ENCODE measurements at places on chromosomes 5 and 9.

GRCh38 chr5:101977729-101978345 is 318.2 kb downstream of the SLCO4C1 start:
- no peak for DNase-seq
- no peak overlapping the region for H3K27ac ChIP-seq
- no peaks in the 10 kb centered on the region for H3K36me3 ChIP-seq
- no peak overlapping the region for H3K4me3 ChIP-seq
- H3K4me1 ChIP-seq = no peaks in the 10 kb centered on the region

DNA sequence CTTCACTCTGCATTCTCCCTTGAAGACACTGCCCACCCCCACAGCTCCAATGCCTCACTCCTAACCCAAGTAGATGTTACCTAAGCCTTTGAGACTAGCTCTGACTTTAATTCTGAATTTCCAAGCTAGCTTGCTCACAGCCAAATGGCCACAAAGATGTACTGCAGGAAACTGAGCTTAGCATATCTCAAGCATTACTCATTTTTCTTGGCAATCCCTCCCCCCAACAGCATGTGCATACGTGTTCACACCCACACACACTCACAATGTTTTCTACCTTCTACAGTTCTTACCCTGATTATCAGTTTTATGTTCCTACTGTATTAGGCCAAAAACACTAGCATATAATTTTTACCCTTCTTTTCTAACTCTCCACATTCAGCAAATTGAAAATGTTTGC is 13.7 kb upstream of the GRIA1 start:
- no peak overlapping the region for H3K27ac ChIP-seq
- no peak overlapping the region for H3K4me3 ChIP-seq
- H3K4me1 ChIP-seq = no peaks in the 10 kb centered on the region
- H3K27me3 ChIP-seq = no peaks in the 10 kb centered on the region

GRCh38 chr5:18236386-18236785 is 602.1 kb downstream of the TAF11L14 start:
- no peaks in the 10 kb centered on the region for H3K36me3 ChIP-seq
- H3K27me3 ChIP-seq = no peaks in the 10 kb centered on the region
- no peak overlapping the region for H3K27ac ChIP-seq

DNA sequence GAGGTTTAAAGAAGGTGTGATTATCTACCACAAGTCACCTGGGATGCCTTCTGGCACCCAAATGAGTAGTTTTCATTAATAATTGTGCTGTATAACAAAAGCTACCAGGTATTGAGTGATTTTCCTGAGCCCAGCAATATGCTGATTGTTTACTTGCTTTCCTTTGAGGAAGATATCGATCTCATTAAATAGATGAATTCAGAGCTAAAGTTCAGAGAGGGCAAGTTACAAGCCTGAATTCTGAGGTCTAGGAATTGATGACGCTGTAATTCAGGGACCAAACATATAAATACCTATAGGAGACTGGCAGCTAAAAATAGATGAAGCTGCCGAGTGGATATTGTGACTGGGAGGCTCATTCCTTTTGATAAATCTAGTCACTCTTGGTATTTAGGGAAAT is 1.1 kb downstream of the ERCC6L2 start:
- H3K36me3 ChIP-seq = no peaks in the 10 kb centered on the region
- H3K4me1 ChIP-seq = peaks cover 6% of the 10 kb centered on the region
- H3K27me3 ChIP-seq = no peaks in the 10 kb centered on the region
- DNase-seq = no peak

DNA sequence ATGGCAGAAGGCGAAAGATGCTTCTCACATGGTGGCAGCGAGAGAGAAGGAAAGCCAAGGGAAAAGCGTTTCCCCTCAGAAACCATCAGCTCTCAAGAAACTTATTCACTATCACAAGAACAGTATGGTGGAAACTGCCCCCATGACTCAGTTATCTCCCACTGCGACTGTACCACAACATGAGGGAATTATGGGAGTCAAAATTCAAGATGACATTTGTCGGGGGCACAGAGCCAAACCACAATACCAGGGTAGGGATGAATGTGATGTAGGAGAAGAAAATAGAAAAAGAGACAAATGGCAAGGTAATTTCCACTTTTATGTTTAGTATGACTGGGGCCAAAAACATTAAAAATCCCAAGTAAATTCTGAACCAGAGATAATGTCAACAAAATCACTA is 216.8 kb downstream of the TRIM36 start:
- H3K4me1 ChIP-seq = no peaks in the 10 kb centered on the region
- no peak overlapping the region for H3K4me3 ChIP-seq
- no peaks in the 10 kb centered on the region for H3K27me3 ChIP-seq
- no peaks in the 10 kb centered on the region for H3K36me3 ChIP-seq
- no peak for DNase-seq

GRCh38 chr5:43168175-43168574 is 23.9 kb upstream of the NIM1K start:
- no peak overlapping the region for H3K4me3 ChIP-seq
- no peaks in the 10 kb centered on the region for H3K27me3 ChIP-seq
- H3K4me1 ChIP-seq = no peaks in the 10 kb centered on the region
- H3K27ac ChIP-seq = no peak overlapping the region
- no peaks in the 10 kb centered on the region for H3K36me3 ChIP-seq

DNA sequence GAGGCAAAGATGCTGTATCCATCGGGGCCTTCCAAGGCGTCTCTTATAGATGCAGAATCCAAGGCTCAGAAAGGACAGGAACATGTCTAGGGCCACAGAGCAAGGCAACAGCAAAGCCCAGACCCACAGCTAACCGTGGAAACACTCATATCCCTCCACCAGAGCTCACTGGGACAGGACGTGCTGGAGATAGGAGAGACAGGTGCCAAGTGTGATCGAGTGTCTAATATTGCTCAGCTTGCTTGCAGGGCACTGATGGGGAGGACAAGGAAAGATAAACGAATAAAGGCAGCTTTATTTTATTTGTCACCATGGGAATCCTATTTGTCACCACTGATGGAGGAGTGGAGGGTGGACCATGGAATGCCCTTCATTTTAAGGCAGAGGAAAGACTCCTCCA is 44.0 kb upstream of the AKNA start:
- H3K27me3 ChIP-seq = no peaks in the 10 kb centered on the region
- H3K36me3 ChIP-seq = no peaks in the 10 kb centered on the region
- H3K4me1 ChIP-seq = no peaks in the 10 kb centered on the region
- H3K4me3 ChIP-seq = no peak overlapping the region
- H3K27ac ChIP-seq = no peak overlapping the region

- H3K4me3 ChIP-seq = no peak overlapping the region
- H3K27ac ChIP-seq = no peak overlapping the region
- H3K27me3 ChIP-seq = no peaks in the 10 kb centered on the region
- no peaks in the 10 kb centered on the region for H3K4me1 ChIP-seq
- H3K36me3 ChIP-seq = no peaks in the 10 kb centered on the region
Measured at GRCh38 chr5:10621832-10622231, 58.0 kb downstream of the ANKRD33B start.

DNA sequence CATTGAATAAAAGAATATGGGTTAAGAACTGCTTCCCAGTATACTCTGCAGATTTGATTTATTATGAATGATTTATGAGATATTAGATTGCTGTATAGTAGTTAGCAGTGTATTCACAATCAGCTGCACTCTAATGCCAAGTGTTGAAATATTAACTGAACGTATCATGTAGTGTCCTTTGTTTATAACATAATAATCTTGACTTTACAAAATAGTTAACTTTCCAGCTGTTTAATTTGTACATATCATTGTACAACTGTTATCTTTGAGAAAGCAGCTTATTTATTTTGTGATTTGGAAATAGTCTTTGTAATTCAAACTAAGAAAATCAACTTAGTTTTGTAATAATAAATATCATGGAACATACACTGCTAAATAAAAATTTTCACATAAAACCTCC is 219.5 kb downstream of the RANBP17 start:
- H3K27me3 ChIP-seq = no peaks in the 10 kb centered on the region
- H3K36me3 ChIP-seq = no peaks in the 10 kb centered on the region
- no peaks in the 10 kb centered on the region for H3K4me1 ChIP-seq
- DNase-seq = no peak
- H3K27ac ChIP-seq = no peak overlapping the region
- H3K4me3 ChIP-seq = no peak overlapping the region

- H3K36me3 ChIP-seq = no peaks in the 10 kb centered on the region
- no peak for DNase-seq
- H3K4me3 ChIP-seq = no peak overlapping the region
Measured at GRCh38 chr5:90783460-90784333, 225.1 kb downstream of the ADGRV1 start.

DNA sequence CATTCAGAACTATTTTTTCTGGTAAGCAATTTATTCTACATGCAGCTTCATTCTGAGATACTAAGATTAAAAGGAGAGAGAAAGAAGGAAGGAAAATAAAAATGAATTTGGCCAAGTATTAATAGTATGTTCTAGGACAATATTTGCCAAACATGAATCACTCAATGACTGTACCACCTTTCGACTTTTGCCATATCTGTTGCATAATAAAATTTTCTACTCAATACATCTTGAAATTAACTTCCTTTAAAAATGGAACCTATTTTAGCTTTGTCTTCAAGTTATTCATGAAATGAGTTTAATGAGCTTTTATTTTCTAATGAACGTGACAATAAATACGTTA is 111.8 kb downstream of the MARCHF3 start:
- no peak overlapping the region for H3K27ac ChIP-seq
- no peaks in the 10 kb centered on the region for H3K36me3 ChIP-seq
- no peaks in the 10 kb centered on the region for H3K27me3 ChIP-seq
- peaks cover 9% of the 10 kb centered on the region for H3K4me1 ChIP-seq
- no peak overlapping the region for H3K4me3 ChIP-seq

DNA sequence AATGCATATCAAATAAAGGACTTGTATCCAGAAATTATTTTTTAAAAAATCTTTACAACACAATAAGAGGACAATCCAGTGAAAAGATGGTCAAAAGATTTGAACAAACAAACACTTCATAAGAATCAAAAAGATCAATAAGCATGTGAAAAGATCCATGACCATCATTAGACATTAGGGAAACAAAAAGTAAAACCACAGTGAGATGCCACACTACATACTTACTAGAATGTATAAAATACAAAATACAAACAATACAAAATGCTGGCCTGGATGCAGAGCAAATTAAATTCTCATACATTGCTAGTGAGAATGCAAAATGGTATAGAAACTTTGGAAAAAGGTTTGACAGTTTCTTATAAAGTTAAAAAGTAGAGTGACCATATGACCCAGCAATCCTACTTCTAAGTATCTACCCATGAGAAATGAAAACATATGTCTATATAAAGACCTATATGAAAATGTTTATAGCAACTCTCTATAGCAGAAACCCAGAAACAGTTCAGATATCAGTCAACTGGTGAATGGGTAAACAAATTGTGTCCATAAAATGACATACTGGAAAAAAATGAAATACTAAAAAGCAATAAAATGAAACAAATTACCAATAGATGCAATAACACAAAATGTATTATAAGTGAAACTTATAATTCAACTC is 426.1 kb downstream of the RAB3C start:
- no peaks in the 10 kb centered on the region for H3K4me1 ChIP-seq
- DNase-seq = no peak
- no peak overlapping the region for H3K4me3 ChIP-seq
- H3K36me3 ChIP-seq = no peaks in the 10 kb centered on the region

DNA sequence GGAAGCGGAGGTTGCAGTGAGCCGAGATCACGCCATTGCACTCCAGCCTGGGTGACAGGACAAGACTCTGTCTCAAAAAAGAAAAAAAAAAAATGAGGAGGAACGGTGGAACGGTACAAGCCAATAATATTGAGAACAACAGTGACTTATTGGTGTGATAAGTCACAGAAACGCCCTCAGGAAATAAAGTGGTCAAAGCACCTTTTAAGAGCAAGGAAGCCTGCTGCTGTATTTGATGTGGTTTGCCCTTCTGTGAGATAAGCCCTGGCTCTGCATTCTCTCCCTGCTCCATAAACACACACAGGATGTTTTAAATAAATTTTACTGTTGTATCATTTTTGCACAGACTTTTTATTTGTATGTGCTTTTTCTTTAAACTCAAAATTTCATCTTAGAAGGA is 269.9 kb upstream of the MSX2 start:
- no peaks in the 10 kb centered on the region for H3K36me3 ChIP-seq
- H3K27me3 ChIP-seq = peaks cover 29% of the 10 kb centered on the region
- DNase-seq = no peak
